ENCODE measurements at places on chromosomes 12 and 14.

GRCh38 chr14:105154476-105154871 lies 14.1 kb downstream of the JAG2 start:
- DNase-seq, result no peak

DNA sequence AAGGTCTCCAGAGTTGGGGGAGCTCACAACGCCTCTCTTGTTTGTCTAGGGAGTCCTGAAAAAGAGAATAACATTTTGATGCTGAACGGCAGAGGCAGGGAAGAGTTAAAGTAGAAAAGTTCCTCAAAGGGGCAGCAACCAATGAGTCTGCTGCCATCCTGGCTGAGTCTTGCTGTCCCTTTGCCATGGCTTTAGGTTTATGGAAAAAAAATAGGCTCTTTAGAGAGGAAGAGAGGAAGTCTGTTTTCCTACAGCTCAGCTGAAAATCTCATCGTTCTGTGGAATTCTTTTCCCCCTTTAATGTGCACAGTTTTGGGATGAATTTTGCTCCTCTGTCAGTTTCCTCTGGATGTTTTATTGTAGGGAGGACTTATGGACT lies 314.8 kb upstream of the TBX3 start:
- no peak for DNase-seq

DNA sequence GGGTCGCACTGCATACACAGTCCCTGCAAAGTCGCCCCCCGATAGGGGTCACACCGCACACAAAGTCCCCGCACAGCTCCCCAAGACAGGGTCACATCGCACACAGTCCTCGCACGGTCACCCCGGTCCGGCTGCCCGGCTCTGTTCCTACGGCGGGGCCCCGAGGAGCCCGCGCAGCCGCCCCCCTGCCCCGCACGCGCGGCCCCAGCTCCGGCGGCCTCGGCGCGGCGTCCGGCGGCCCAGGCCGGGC lies 300 bp downstream of the SSH1 start:
- no peak for DNase-seq

DNA sequence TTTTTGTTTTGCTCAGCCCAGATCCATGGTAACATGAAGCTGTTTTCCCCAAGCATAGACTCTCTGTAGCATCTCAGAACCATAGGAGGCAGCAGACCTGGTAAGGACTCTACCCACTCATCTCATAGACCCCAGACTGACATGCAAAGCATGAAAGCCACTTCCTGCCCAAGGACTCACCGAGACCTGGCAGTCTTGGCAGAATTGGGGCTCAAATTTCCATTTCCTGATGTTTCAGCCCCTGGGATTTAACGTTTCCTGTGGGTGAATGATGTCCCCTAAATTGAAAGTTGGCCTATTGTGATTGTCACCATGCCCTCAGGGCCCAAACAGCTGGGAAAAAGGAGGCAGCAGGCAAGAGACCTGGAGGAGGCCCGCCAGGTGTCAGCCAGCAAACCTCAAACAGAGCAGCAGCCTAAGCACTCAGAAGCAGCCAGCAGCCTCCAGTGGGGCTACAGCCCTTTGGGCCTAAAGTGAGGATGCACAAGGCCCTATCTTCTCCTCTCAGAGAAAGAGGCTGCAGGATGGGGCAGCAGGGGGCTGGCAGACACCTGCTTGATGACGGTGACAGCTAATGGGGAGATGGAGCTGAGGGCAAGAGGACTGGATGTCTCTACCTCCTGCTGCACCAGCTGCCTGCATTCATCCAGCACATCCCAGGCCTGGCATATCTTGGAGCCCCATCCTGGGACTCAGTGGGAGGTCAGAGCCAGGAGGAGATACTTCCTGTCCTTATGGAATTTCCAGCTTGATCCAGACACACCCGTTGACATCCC lies 8.5 kb downstream of the KRT85 start:
- DNase-seq, result no peak

- no peak for DNase-seq
Observed at GRCh38 chr12:132124766-132125425, 19.2 kb downstream of the DDX51 start.

- DNase-seq, result no peak
Observed at GRCh38 chr12:132601171-132601883, 9.1 kb downstream of the LRCOL1 start.

- DNase-seq, result no peak
Observed at GRCh38 chr14:75247286-75247922, 31.2 kb upstream of the FOS start.

- no peak for DNase-seq
Observed at GRCh38 chr12:11738450-11738849, 89.0 kb downstream of the ETV6 start.

GRCh38 chr12:76898442-76898841 lies 19.6 kb upstream of the CSRP2 start:
- DNase-seq, result no peak

- peak; percentile 52 for DNase-seq
Observed at GRCh38 chr12:119423285-119423684, 88.8 kb downstream of the CCDC60 start.

- no peak for DNase-seq
Observed at GRCh38 chr14:32986791-32987540, 48.3 kb downstream of the NPAS3 start.

- no peak for DNase-seq
Observed at GRCh38 chr12:38555620-38556591, 239.3 kb downstream of the ALG10B start.

DNA sequence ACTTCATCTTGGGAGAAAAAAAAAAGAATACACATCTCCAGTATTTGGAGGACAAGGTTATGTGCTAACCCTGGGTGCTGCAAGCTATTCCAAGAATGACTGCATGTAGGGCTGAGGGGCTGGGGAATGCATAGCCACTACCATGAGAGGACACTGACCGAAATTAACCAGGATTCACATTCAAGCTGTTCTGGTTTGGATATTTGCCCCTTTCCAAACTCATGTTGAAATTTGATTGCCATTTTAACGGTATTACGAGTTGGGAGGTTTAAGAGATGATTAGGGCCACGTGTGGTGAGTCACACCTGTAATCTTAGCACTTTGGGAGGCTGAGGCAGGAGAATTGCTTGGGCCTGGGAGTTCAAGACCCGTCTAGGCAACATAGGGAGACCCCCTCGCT lies 18.5 kb upstream of the MARK3 start:
- DNase-seq, result no peak

- DNase-seq, result no peak
Observed at GRCh38 chr12:114140576-114140975, 174.5 kb upstream of the RBM19 start.

- DNase-seq, result no peak
Observed at GRCh38 chr12:63396135-63396534, 245.1 kb upstream of the AVPR1A start.

- no peak for DNase-seq
Observed at GRCh38 chr12:39610436-39611025, 9.1 kb downstream of the ABCD2 start.

- DNase-seq, result no peak
Observed at GRCh38 chr12:14310866-14311265, 54.6 kb upstream of the ATF7IP start.

DNA sequence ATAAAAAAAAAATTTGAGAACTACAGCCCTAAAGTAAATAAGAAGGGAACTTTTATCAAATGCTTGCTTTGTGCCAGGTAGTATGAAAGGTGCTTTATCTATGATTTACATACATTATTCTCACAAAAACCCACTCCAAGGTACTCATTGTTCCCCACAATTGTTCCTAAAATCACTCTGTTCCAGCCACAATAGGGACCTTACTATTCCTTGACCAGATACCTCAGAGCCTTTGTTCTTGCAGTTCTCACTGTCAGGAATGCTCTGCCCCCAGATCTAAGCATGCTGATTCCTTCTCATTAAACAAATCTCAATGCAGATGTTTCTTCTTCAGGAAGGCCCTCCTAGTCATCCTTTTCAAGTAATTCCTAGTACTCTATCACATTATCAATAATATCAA lies 60.2 kb downstream of the PPP1R12A start:
- no peak for DNase-seq

DNA sequence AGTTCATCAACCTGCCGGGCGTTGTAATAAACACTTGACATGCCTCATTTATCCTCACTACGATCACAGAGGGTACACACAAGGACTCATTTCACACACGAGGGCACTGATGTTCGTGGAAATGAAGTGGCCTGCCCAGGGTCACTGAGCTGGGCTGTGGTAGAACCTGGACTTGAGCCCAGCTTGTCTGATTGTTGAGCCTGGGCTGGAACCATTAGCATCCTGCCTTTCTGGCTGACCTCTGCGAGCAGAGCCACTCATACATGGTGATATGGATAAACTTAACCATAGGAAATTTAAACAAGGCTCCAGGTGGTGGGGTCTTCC lies 16.6 kb upstream of the JDP2 start:
- no peak for DNase-seq

Measured in WERI-Rb-1 (cell line).